ENCODE measurements at places on chromosomes 5 and 9.

DNA sequence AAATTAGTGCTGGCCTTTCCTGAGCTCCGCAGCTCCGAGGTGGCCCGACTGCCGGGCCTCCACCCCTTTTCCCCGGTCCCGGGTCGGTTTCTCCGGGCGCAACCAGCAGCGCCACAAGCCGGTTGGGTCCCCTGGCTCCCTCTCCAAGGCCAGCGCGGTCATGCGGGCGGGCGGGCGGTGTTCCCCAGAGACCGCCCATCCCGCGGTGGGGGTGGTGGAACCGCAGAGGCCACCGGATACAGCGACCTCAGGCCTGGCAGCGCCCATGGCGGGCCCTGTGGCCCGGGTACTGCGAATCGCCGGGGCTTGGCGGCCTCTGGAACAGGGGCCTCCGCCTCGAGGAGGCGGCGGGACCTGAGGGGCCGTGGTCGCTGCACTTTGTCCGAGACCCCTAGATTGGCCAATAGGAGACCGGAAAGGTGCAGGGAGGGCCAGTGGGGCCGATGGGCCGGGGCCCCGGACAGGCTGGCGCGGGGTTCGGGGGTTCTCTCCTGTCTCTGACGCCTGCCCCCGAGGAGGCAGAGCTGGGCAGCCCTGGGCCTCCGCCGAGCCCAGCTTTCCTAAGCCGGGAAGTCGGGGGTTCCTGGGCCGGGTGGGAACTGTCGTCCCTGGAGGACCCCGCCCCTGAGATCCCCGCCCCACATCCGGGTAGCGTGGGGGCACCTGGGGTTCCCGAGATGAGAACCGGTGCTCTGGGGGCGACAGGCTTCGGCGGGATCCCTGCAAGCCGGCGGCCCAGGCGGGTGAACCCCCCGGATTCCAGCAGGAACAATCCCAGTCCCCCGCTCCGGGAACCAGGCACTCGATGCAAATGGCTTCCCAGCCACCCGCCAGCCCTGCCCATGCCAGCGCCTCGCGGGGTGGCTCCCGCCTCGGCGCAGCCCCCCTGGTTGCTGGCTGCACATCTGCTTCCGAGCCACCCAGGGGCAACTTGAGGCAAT lies 293.9 kb downstream of the ZSWIM6 start:
- no peak for DNase-seq

DNA sequence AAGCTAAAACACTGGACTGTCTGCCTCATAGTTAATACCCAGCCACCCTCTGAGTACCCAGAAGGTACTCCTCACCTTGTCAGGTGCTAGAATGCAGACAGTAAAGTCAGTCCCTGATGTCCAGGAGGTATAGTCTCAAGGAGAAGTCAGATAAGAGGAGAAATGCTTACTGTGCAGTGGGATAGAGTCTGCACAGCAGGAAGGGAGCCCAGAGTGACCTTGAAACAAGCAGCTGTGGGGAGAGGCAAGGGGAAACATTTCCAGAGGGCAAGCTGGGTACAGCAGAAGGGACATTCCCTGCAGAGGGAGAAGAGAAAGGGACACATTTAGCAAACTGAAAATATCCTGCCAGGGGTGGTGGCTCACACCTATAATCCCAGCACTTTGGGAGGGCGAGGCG lies 122.7 kb downstream of the GCNT1 start:
- no peak for DNase-seq

- no peak for DNase-seq
These were observed 3.2 kb downstream of the DOLPP1 start for GRCh38 chr9:129084087-129084486.

GRCh38 chr5:151182524-151182900 lies 24.9 kb upstream of the ANXA6 start:
- no peak for DNase-seq

DNA sequence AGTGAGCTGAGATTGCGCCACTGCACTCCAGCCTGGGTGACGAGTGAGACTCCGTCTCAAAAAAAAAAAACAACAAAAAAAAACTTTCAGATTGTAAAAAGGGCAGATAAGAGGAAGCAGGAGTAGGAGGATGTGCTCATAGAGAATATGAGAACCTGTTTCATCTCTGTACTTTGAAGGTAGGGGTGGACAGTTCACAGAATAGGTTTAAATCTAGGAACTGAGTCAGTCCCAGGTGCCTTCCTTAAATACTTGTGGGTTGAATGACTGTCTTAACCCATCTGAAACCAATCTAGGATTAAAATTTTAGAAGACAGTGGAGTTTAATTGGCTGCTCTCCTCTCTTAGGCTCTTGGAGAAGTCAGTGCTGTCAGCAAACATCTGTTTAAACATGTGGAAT lies 12.4 kb downstream of the POLK start:
- no peak for DNase-seq
